ENCODE measurements at places on chromosomes 7 and 10. TPM values are rescaled to one million over a fixed set of nuclear protein-coding genes. Genes with fewer than 3 reads are reported as not detected.

The NME8 gene
- total RNA-seq = not detected

The RBM20 gene
- 1.4 TPM for total RNA-seq

The RBP3 gene
- total RNA-seq = not detected

The SFRP5 gene
- 3.0 TPM for total RNA-seq

The H2BK1 gene
- total RNA-seq = not detected

The AKR1C3 gene
- 21.0 TPM for total RNA-seq

The ECHDC3 gene
- 22.2 TPM for total RNA-seq

The TMEM270 gene
- not detected for total RNA-seq
